Left ventricle myocardium superior (tissue), 1 donor: ENCODE measurements at places on chromosomes 6 and 20.

- DNase-seq = no peak
These were observed 52.3 kb downstream of the RNGTT start for GRCh38 chr6:88910922-88911778.

DNA sequence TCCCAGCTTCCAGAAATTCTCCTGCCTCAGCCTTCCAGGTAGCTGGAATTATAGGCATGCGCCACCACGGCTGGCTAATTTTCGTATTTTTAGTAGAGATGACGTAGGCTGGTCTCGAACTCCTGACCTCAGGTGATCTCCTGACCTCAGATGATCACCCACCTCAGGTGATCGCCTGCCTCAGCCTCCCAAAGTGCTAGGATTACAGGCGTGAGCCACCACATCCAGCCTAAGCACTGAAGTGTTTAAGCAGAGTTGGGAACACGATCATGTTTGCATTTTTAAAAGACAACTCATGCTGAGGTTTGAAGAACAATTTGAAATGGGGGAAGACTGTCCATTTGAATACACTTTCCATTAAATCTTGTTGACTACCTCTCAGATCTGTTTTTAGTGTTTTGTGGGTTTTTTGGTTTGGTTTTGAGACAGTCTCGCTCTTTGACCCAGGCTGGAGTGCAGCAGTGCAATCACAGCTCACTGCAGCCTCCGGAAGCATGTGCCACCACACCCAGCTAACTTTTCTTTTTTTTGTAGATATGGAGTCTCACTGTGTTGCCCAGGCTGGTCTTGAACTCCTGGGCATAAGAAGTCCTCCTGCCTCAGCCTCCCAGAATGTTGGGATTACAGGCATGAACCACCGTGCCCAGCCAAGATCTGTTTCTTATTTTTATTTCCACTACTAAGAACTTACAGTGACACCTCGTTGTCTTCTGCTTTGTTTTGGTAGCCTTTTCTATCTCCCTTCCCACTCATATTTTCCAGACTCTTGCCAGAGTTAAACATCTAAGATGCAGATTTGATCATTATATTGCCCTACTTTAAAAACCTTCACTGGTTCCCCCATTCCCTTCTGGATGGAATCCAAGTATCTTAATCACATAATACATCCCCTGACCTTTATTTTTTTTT is 5.5 kb downstream of the CASP8AP2 start:
- no peak for DNase-seq

- DNase-seq = no peak
These were observed 1.4 kb upstream of the RBPJL start for GRCh38 chr20:45305262-45305661.

DNA sequence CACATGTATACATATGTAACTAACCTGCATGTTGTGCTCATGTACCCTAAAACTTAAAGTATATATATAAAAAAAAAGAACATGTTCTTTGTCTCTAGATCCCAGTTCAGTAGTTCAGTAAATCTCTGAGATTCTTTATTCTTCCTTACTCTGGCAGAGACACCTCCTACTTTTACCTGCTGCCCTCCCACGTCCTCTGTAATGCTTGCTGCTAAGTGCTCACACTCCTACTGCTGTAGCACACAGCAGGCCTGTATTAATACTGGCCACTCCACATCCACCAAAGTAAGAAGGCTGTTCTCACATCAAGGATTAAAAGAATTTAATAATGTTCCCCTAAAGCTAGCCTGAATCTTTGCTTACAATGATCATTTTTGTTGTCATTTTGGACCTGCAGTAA is 648.4 kb upstream of the EYS start:
- no peak for DNase-seq

DNA sequence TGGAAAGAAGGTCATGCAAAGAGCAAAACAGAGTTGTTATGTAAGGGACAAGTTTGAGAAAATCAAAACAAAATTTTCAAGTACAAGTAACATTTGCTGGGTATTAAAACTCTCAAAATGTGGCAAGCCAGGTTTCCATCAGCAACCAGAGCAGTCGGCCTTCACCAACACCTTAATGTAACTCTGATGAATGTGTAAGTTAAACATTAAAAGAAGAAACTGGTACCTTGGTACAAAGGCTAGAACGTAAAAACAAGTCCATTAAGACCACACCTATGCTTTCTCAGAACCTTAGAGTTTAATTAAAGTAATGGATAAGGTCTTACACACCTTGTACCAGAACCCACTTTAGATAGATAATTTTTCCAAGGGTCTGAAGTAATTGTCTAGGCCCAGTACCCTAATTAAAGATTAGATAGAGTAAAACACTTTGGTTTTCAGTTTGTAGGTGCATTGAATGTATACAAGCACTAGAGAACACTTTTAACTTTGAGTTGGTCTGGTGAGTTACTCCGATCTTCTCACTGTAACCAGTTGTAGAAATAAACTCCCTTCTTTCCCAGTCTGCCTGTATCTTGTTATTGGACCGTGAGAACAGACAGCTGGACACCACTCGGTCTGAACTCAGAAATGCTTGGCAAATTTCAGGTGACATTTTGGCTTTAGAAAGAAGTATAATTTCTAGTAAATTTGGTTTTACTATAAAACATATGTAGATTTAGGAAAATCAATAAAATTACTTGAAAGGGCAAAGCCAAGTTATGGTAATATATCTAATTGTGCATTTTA is 319.4 kb downstream of the HTR1B start:
- no peak for DNase-seq

- DNase-seq = peak; percentile 88
These were observed 348 bp upstream of the AFDN start for GRCh38 chr6:167826230-167826895.

GRCh38 chr20:47421076-47421475 is 64.6 kb upstream of the ZMYND8 start:
- no peak for DNase-seq

DNA sequence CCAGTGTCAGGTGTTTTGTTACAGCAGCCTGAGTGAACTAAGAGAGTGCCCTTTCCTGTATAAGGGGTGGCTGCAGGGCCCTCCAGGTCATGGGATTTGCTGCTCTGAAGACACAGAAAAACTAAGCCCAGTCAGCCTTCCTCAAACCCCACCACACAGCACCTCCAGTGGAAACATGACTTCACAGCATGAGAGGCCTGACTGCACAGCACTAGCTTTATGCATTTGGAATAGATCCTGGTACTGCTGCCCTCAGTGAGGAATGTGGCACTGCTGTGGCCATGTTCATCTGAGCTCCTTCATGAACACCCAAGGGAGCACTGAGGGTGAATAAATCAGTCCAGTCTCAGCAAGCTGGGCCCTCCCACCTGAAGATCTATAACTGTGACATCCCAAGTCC is 296.1 kb upstream of the FOXQ1 start:
- no peak for DNase-seq

GRCh38 chr6:87705070-87705691 is 3.1 kb upstream of the AKIRIN2 start:
- no peak for DNase-seq

- DNase-seq = no peak
These were observed 38.5 kb upstream of the TXLNB start for GRCh38 chr6:139330306-139330705.

- DNase-seq = no peak
These were observed 20.2 kb upstream of the DLGAP4 start for GRCh38 chr20:36285746-36286447.

DNA sequence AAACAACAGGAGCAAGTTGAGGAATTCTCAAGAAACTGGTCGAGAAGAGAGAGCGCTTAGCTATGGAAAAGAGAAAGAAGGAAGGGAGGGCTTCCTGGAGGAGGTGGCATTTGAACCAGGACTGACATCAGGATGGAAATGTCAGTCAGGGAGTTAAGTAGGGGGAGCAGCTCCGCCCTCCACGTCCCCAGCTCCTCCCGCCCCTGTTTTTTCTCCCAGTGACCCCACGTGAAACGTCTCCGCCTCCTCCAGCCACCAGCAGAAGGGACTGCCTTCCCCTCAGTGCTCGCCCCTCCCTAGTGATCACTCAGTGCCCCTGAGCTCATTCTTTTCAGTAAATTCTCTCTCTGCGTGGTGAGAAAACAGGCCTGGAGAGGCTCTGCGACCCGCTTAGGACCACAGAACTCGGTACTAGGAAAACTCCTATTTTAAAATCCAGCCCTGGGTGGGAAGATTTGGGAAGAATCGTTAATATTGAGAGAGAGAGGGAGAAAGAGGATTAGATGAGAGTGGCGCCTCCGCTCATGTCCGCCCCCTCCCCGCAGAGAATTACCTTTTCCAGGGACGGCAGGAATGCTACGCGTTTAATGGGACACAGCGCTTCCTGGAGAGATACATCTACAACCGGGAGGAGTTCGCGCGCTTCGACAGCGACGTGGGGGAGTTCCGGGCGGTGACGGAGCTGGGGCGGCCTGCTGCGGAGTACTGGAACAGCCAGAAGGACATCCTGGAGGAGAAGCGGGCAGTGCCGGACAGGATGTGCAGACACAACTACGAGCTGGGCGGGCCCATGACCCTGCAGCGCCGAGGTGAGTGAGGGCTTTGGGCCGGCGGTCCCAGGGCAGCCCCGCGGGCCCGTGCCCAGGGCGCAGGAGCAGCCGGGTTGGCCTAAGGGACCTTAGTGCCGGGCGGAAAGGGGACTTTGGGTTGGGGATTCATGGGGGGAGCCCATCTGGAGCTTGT is 4.6 kb downstream of the HLA-DPB1 start:
- DNase-seq = peak; percentile 80

DNA sequence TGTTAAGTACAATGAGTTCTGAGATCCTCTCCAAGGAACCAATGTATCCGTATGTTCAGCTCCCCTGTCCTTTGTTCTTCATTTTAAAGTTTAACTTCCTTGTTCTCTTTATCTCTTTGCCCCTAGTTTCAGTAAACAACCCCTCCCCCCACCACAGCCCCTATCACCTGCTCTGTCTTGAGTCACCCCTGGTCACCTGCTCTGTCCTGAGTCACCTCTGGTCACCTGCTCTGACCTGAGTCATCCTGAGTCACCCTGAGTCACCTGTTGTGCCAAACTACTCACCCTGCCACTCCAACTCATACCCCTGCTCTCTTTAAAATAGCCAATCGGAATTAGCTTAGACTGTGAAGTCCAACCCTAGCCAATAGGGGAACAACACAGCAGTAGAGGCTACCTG is 288.7 kb upstream of the CDYL start:
- no peak for DNase-seq

DNA sequence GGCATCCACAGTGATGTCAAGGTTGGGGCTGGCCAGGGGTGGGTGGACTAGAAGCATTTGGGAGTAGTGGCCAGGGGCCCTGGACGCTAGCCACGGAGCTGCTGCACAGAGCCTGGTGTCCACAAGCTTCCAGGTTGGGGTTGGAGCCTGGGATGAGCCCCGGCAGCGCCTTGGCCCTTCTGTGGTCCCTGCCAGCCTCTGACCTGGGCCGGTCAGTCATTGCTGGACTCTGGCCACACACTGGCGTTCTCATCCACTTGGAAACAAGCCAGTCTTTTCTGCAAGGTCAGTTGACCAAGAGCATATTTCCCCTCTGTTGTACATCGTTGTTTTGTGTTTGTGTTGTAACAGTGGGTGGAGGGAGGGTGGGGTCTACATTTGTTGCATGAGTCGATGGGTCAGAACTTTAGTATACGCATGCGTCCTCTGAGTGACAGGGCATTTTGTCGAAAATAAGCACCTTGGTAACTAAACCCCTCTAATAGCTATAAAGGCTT is 8.4 kb downstream of the PSMA7 start:
- no peak for DNase-seq

DNA sequence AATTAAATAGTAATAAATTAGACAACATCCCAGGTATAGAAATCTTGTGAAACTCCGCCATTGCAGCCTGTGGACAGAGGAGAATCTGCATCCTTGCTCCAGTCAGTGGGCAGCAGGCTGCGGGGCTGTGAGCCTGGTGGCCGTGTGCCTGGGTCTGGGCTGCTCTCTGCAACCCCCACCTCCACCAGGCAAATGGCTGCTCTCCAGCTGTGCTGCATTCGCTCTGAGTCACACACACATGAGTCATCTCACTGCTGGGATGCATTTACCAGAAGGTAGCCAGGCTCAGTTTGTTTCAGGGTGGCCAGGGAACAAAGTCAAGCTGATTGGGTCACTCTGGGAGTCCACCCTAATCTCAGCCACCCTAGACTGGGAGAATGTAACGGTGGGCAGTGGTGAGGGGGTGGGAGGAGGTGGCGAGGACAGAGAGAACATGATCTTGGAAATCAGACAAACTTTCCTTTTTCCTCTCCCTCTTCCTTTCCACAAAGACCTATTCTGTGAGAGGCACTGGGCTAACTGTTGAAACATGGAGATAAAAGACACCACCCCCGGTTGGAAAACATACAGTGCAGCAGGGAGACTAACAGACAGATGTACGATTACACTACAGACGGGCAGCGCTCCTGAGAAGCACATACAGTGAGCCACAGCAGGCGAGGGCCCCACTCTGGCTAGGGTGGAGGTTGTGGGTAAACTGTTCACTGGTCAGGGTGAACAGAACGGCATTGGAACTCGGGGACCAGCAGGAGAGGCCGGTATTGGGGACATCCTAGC is 59.2 kb downstream of the TRAM2 start:
- peak; percentile 89 for DNase-seq

- no peak for DNase-seq
These were observed 222.9 kb downstream of the EPHA7 start for GRCh38 chr6:93196406-93196970.

DNA sequence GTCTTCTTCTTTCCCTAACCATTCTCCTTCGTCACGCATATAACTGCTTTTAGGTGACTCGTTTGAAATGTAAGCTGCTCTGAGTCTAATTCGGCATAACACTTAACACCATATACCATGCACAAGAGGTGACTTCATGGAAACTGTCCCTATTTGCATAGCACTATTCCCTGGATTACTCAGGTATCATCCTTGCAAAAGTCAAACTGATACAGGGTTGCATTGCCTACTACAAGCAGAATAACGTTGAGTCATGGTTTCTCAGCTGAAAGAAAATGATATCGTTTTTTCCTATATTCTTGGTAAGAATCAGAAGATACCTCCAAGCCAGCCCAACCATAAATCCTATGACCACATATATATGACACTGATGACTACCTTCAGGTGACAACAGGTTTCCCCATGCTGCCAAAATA is 227.5 kb downstream of the ATXN1 start:
- no peak for DNase-seq

DNA sequence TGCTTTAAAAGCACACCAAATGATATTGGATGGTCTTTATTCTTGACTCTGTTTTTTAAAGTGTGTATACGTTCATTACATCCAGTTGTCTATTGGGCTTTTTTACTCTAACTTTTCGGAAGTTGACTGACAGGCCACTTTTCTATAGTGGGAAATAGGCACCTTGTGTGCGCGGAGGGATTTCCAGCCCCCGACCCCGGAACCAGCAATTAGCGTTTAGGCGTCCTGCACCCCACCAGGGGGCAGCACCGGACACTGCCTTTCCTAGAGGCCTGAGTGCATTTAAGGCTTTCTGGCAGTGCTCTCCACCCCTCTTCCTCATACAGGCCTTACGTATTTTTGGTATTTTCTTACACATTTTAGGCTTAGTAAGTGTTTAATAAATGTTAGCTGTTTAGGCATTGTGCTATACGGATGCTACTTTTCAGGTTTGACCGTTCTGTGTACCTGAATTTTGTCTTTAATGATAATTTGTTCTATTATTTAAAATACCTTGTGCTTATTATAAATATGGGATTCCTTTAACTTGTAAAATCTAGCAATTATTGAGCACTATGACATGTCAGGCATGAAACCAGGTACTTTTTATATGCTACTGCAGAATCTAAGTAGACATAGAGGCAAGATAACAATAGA is 231.8 kb downstream of the BCKDHB start:
- peak; percentile 78 for DNase-seq
